Aorta (tissue), 5 donors: ENCODE measurements at places on chromosomes 3 and 15. TPM values are rescaled to one million over a fixed set of nuclear protein-coding genes. Genes with fewer than 3 reads are reported as not detected.
A peak's percentile ranks its signal among the peaks of the same experiment; 100 is the strongest.

DNA sequence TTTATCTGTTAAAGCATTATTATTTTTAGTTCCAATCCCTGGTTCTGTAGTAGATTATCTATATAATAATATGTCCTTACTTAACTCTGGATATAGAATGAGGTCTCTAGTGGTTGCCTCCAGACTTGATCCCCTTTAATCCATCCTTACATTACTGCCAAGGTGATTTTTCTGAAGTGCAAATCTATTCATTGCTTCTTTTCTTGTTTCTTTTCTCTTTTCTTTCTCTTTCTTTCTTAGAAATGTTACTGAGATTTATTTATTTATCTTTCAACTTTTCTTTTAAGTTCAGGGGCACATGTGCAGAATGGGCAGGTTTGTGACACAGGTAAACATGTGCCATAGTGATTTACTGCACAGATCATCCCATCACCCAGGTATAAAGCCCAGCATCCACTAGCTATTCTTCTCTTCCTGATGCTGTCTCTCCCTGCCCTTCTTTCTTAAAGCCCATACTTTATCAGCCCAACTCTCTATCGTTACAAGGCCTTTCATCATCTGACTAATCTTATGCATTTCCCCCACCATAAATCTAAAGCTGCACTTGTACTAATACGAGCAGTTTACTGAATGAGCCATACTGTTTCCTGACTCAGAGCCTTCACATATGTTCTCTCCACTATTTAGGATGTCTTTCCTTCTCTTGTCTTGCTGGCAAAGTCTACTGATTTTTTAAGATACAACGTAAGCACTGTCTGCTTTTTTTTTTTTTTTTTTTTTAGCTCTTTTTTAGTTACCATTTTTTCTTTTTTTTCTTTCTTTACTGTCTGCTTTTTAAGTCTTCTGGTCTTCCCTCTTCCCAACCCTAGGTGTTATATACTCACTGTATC is 4.6 kb downstream of the GLCE start:
- no peaks in the 10 kb centered on the region for H3K36me3 ChIP-seq
- no peak for DNase-seq
- H3K4me1 ChIP-seq: no peaks in the 10 kb centered on the region
- no peaks in the 10 kb centered on the region for H3K27me3 ChIP-seq
- H3K4me3 ChIP-seq: no peak overlapping the region

Gene STRA6
- 0.51 TPM for total RNA-seq

- H3K4me1 ChIP-seq: no peaks in the 10 kb centered on the region
- H3K36me3 ChIP-seq: no peaks in the 10 kb centered on the region
- DNase-seq: no peak
- no peak overlapping the region for H3K4me3 ChIP-seq
- no peak overlapping the region for H3K27ac ChIP-seq
Observed at GRCh38 chr3:195820901-195821300, 9.2 kb upstream of the MUC4 start.

- H3K27ac ChIP-seq: peak overlapping the region; percentile 0
Observed at GRCh38 chr3:37806505-37807200, 55.0 kb upstream of the CTDSPL start.

DNA sequence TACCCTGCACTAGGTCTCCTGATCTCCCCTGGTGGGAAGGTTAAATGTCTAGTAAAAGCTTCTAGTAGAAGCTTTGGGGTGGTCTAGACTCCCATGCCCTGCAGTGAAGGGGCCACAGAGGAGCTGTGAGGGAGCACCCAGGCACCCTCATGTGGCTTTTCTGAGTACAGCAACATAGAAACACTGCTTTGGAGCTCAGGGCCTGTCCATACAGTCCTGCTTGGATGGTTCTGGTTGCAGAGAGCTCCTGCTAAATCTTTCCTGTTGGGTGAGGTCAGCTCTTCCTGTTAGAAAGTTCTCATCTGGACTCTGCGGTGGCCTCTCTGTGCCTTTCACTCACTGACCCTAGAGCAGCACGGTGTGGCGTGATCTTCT is 47.8 kb downstream of the GPD1L start:
- no peak for DNase-seq
- no peak overlapping the region for H3K4me3 ChIP-seq
- no peaks in the 10 kb centered on the region for H3K27me3 ChIP-seq
- H3K27ac ChIP-seq: no peak overlapping the region
- no peaks in the 10 kb centered on the region for H3K4me1 ChIP-seq

Gene GCNT3
- total RNA-seq: not detected

DNA sequence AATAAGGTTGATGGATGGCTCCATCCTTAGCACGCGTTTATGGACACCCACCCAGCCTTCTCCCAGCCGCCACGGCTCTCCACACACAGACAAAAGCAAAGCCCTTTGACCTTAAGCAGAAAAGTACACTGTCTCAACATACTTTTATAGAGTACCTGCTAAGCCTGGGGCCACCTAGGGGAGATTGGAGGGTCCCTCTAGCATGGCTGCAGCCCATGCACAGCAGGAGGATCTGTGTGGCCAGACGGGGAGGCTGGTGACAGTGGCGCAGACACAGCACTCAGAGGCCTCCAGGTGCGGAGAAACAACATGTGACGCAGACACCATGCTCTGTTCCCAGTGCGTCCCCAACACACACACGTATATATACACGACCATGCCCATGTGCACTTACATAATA is 174.9 kb downstream of the XXYLT1 start:
- H3K27ac ChIP-seq: no peak overlapping the region
- peak; percentile 26 for DNase-seq
- no peaks in the 10 kb centered on the region for H3K36me3 ChIP-seq
- no peak overlapping the region for H3K4me3 ChIP-seq
- no peaks in the 10 kb centered on the region for H3K27me3 ChIP-seq

Gene DAZL
- not detected for total RNA-seq

DNA sequence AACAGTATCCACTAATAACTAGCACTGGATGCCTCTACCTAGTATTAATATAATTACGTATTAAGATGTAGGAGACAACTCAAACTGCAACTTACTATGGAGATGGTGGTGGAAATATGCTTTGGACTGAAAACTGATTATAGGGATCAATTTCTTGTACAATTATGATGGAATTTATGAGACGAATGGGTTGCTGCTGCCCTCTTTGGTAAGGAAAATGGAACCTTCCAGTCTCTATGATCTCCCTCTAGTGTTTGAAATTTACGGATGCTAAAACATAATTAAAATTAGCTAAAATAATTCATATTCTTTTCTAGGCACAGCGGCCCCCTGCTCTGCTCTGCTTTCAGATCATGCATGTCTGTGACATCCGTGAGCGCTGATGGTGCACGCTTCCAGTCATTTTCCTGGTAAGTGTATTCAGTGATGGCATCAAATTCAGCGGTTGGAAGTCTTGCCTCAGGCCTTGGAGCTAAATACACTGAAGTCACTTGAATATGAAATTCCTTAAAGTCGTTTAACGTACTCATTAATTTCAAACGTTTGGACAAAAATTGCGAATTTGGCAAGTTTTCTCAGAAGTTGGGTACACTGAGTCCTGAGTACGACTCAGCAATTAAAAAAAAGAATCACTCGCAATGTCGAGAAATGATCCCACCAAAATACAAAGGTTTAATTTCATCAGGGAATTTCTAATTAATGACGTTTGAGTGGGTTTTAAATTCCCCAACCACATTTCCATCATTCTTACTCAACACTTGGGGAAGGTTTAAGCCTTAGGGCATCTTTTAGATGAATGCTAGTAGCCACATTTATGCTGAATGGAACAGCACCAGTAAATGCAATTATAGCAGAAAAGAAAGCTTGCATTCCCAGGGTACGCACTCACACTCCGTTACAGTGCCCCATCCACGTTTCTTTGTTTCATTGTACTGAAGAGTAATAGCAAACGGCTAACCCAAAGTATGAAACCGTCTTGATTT is 132.6 kb downstream of the NR2F2 start:
- H3K4me3 ChIP-seq: no peak overlapping the region
- H3K36me3 ChIP-seq: no peaks in the 10 kb centered on the region
- no peaks in the 10 kb centered on the region for H3K27me3 ChIP-seq
- no peak overlapping the region for H3K27ac ChIP-seq
- DNase-seq: no peak

- H3K36me3 ChIP-seq: no peaks in the 10 kb centered on the region
- no peaks in the 10 kb centered on the region for H3K4me1 ChIP-seq
- DNase-seq: no peak
- H3K27ac ChIP-seq: no peak overlapping the region
- no peak overlapping the region for H3K4me3 ChIP-seq
- H3K27me3 ChIP-seq: no peaks in the 10 kb centered on the region
Observed at GRCh38 chr3:134075568-134075825, 45.8 kb upstream of the SLCO2A1 start.

DNA sequence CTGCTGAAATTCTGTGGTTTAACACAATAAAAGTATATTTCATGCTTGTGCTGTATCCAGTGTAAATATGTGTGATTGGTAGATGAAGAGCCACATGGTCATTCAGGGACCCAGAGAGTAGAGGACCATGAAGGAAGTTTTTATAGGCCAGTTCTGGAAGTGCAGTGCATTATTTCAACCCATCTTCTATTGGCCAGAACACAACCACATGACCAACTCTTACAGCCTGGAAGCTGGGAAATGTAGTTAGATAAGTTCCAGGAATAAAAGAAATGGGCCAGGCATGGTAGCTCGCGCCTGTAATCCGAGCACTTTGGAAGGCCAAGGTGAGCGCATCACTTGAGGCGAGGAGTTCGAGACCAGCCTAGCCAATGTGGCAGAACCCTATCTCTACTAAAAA is 21.4 kb upstream of the PRTG start:
- no peaks in the 10 kb centered on the region for H3K27me3 ChIP-seq
- no peak overlapping the region for H3K4me3 ChIP-seq

- H3K27ac ChIP-seq: no peak overlapping the region
- H3K4me1 ChIP-seq: no peaks in the 10 kb centered on the region
- no peak for DNase-seq
- no peaks in the 10 kb centered on the region for H3K36me3 ChIP-seq
Observed at GRCh38 chr3:128459461-128459820, 7.2 kb downstream of the DNAJB8 start.

Gene GNAT1
- not detected for total RNA-seq

GRCh38 chr3:42182555-42182954 is 83.4 kb downstream of the CCK start:
- DNase-seq: no peak
- no peaks in the 10 kb centered on the region for H3K27me3 ChIP-seq
- H3K4me1 ChIP-seq: no peaks in the 10 kb centered on the region
- H3K27ac ChIP-seq: no peak overlapping the region

GRCh38 chr3:104781112-104781511 is 585.6 kb upstream of the ALCAM start:
- H3K36me3 ChIP-seq: no peaks in the 10 kb centered on the region
- no peak for DNase-seq
- H3K27me3 ChIP-seq: no peaks in the 10 kb centered on the region
- H3K4me1 ChIP-seq: no peaks in the 10 kb centered on the region
- H3K27ac ChIP-seq: no peak overlapping the region

GRCh38 chr3:116474801-116475200 is 29.5 kb upstream of the LSAMP start:
- H3K4me1 ChIP-seq: no peaks in the 10 kb centered on the region
- no peak for DNase-seq
- H3K36me3 ChIP-seq: no peaks in the 10 kb centered on the region
- no peak overlapping the region for H3K27ac ChIP-seq

DNA sequence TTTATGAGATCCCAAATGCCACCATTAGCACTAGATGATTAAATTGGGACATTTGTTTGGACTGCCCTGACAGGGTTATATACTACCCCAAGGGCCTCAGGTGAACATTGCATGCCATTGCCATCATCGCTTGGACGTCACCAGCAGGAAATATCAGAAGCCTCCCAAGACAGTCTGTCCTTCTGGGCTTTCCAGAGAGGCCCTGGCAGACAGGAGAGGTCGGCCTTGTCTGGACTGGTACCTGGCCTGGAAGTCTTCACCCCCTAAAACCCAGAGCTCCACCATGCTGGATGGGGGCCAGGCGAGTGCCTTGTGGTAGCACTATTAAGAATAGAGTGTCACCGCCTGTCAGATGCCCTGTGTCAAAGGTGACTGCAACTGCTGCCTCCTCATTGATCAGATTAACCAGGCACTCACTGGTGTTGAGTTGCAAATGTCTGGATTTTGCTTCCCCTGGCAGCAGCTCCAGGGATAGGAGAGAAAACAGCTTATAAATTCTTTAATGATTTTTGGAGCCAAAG is 324.1 kb upstream of the RASGRP1 start:
- no peak overlapping the region for H3K27ac ChIP-seq
- no peaks in the 10 kb centered on the region for H3K27me3 ChIP-seq
- no peak for DNase-seq
- no peak overlapping the region for H3K4me3 ChIP-seq

GRCh38 chr15:36501063-36501678 is 78.3 kb upstream of the CDIN1 start:
- H3K4me1 ChIP-seq: no peaks in the 10 kb centered on the region
- H3K27ac ChIP-seq: no peak overlapping the region
- no peaks in the 10 kb centered on the region for H3K27me3 ChIP-seq
- no peak for DNase-seq
- no peak overlapping the region for H3K4me3 ChIP-seq

Gene CLEC3B
- total RNA-seq: 109 TPM

- H3K4me1 ChIP-seq: no peaks in the 10 kb centered on the region
- peak overlapping the region; percentile 40 for H3K4me3 ChIP-seq
- no peaks in the 10 kb centered on the region for H3K27me3 ChIP-seq
- H3K27ac ChIP-seq: no peak overlapping the region
- no peaks in the 10 kb centered on the region for H3K36me3 ChIP-seq
- no peak for DNase-seq
Observed at GRCh38 chr15:94231723-94232468, 535 bp downstream of the MCTP2 start.

DNA sequence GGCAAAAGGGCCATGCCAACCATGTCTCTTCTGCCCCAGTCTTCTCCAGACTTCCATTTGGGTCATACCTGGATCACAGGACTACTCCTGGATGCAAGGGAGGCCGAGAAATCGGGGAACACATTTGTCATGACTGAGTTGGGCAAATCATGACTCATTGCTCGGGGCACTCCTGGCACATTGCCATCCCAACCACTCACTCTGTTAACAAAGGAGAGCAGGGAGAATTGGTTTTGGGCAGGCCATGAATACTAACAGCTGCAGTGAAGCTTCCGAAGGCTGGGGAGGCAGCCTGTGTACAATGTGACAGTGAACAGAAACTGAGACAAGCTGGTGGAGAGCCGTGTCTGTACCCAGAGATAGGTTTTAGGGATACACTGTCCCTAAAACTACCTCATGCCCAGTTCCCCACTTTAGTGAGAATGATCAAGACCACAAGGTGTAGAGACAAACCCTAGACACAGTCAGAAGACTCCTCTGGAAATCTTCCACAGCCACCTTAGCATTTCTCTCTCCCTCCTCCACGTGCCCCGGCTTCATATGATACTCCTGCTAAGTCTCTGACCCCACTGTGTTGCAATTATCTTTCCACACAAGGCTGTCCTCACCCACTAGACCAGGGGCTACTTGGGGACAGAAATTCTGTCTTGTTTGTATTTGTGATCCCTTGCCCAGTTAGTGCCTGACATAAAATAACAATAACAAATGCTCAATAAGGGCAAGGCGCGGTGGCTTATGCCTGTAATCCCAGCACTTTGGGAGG is 10.5 kb upstream of the BUB1B start:
- H3K27me3 ChIP-seq: no peaks in the 10 kb centered on the region
- H3K36me3 ChIP-seq: no peaks in the 10 kb centered on the region
- no peak for DNase-seq
- no peak overlapping the region for H3K27ac ChIP-seq
